ENCODE measurements at places on chromosomes 16 and 17.

- no peak for DNase-seq
Observed at GRCh38 chr17:57444682-57445450, 188.5 kb downstream of the MSI2 start.

GRCh38 chr17:82416264-82416663 is 1.9 kb upstream of the HEXD start:
- no peak for DNase-seq

DNA sequence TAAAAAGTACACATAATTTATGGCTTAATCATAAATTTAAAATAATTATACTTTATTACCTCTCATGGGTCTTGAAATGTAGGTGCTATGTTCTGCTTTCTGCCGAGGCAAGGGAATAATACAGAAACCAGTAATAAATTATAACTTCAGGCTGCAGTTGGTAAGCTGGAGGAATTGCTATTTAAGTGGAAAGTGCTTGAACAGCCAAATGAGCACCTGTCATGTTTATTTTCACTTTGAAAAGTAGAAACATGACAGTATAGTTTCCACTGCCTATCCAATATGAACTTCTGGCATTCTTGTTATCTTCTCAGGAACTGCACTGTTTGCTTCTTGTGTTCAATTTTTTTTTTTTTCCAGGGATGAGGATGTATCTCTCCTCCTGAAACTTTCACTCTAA is 146.0 kb downstream of the FTO start:
- DNase-seq = no peak

DNA sequence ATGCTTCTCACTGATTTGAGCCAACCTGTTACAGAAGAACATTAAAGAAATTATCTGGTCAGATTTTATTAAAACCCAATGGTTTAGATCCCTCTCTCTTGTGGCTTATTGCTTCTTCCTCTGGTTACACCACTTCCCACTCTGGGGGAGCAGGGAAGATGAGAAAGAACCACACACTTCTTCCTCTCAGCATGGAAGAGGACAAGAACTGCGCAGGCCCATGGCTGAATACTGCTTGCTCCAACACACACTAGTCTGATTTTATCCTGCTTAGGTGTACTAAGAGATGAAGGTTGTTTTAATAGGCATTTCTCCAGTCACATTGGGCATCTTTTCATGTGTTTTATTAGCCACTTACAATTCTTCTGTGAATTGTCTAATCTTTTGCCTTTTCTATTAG is 27.6 kb downstream of the MAP3K3 start:
- no peak for DNase-seq

DNA sequence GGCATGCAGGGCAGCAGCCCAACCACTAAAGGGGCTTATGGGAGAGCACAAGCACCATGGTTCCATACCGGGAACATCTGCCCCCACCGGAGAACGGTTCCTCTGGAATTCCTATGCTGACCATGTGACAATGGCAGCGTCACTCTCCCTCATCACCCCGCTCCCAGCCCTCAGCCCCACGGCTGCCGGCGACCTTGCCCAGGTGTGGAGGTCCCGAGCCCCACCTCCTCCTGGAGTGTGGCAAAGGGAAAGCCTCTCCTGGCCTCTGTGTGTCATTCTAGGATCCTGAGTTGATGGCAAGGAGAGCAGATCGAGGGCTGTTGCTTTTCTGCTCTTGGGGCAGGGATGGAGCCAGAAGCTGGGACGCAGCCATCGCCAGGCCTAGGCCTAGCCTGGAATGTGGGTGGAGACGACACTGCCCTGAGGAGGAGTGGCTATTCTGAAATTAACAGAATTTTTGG is 17.8 kb upstream of the RNPS1 start:
- DNase-seq = no peak

DNA sequence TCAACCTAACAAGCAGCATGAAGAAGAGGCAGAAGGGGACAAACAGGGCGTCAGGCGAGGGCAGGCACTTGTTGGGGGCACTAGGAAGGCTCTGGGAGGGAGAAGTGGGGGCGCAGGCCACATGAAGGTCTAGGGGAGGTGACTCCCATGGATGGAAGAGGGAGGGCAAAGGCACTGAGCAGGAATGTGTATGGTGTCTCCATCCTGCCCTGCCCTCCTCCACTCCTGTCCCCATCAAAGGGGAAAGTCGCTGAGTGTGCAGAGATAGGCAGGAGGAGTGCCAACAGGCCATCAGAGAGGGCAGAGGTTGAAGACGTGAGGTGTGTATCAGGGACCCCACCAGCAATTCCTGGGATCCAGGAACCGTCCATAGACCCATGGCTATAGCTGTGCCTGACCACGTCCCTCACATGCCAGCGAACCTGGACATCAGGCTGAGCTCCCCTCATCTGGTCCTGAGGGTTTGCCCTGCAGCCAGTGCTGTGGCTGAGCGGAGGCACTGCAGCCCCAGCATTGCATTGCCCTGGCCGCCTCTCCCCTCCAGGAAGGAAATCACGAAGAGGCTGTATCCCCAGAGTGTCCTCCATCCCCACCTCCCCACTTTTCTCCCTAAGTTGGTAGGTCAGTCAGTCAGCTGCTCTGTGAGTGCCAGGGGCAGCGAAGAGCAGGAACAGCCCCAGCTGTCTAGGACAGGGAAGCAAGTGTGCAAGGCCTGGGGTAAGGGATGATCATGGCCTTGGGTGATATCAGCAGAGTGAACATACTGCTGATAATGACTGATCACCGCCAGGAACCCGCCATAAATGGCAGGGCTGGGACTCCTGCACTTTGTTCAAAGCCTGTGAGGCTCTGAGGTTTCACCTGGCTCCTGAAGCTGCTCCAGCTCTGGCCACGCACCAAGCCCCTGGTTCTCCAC is 6.2 kb upstream of the CYB561 start:
- no peak for DNase-seq

DNA sequence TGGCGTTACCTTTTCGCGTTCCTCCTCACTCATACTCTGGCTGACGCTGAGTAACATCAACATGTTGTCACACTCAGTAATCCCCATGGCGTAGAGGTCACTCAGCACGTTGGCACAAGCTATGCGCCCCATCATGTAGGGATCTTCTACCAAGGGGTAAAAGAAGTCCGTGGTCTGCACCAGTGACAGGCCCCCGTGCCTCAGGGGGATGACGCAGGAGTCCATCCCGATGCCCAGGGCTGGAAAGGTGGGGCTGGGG is 596 bp downstream of the SEPHS2 start:
- DNase-seq = no peak

DNA sequence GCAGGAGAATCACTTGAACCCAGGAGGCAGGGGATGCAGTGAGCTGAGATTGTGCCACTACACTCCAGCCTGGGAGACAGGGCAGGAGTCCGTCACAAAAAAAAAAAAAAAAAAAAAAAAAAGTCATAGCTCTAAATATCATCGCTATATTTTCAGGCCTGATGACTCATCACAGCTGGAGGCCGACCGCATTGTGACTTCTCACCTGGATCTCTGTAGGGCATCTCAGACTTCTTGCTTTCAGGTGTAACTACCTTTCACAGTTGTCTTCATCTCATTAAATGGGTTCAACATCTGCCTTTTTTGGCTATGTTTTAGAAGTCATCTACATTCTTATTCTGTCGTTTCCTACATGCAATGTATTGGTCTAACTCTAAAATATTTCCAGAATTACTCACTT is 353.1 kb upstream of the MON1B start:
- no peak for DNase-seq

GRCh38 chr17:17845046-17845775 is 8.4 kb upstream of the SREBF1 start:
- no peak for DNase-seq

DNA sequence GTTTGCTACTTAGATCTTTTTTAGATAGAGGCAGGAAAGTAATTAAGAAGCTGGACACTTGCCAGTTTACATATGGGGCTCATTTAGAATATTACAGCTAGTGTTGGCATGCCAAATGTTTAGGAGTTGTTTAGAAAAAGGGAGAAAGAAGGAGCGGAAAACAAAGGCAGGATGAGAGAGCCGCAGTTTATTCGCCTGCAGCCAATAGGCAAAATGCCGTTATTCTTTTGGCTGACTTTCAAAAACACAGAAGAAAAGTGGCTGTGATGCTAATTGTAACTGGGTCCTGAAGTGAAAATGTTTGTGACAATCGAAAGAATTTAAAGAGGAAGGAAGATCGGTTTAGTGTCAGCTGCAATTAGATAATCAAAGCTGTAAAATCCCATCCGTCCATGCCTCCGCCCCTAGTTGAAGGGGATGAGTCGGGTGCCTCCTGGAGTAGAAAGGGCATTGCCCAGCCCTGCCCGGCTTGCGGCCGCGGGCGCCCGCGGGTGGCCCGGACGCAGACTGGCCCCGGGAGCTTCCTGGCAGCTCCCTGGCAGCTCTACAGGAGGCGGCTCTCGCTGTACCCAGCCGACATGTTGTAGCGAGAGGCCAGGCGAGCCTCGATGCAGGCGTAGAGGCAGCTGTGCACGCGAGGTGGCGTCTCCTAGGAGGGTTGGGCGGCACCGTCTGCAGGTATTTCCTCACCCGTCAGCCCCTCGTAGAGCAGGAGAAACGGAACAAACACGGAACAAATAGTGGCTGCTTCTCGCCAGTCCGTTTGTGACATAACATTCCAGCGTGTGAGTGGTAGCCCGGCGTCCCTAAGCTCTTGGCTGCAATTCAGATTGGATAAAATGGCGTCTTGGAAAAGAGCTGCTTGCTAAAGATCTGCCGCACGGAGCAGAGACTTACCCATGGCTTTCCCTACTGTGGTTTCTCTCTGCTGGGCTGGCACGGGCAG is 82.2 kb downstream of the TNRC6C start:
- DNase-seq = no peak

DNA sequence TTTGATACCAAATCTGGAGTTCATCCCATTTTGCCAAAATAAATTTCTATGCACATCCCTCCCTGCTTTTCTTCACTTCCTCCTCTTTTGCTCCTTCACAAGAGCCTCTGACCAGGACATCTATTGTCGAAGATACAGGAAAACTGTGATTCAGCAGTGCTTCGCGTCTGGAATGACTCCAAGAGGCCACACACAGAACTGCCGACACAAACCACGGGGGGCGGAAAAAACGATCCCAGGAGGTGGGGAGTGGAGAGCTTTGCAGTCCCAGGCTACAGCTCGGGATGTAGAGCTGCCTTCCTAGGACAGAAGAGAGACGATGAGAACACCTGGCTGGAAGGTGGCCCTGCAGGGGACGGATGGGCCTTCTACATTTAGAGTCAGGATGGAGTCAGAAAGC is 102.8 kb downstream of the XYLT1 start:
- no peak for DNase-seq

GRCh38 chr17:70181866-70182265 is 12.5 kb downstream of the KCNJ2 start:
- DNase-seq = no peak

DNA sequence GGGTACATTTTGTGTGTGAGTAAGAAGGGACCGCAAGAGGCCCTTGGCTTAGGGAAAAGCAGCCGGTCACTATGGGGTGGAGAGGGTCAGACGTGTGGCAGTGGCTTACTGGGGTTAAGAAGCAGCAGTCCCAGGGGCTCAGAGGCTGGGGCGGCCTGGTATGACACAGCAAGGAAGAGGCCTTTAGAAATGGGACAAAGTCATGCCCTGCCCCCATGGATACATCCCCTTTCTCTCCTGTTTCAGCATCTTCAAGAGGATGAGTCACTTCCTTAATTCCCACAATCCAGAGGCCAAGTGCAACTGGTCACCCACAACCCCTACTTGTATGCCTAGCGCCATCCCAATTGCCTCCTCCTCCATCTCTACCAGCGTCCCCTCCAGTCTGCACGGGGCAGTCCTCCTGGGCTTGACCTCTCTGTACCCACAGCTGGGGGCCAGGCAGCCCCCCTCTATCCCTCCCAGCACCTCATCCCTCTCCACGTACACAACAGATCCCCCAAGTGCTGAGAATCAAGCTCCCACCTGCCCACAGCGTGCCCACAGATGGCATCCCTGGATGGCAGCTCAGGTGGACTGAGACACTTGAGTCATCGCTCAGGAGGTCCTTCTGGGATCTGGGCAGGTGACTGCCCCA is 6.9 kb upstream of the EFTUD2 start:
- no peak for DNase-seq

- DNase-seq = no peak
Observed at GRCh38 chr16:919658-920050, 51.1 kb downstream of the LMF1 start.

DNA sequence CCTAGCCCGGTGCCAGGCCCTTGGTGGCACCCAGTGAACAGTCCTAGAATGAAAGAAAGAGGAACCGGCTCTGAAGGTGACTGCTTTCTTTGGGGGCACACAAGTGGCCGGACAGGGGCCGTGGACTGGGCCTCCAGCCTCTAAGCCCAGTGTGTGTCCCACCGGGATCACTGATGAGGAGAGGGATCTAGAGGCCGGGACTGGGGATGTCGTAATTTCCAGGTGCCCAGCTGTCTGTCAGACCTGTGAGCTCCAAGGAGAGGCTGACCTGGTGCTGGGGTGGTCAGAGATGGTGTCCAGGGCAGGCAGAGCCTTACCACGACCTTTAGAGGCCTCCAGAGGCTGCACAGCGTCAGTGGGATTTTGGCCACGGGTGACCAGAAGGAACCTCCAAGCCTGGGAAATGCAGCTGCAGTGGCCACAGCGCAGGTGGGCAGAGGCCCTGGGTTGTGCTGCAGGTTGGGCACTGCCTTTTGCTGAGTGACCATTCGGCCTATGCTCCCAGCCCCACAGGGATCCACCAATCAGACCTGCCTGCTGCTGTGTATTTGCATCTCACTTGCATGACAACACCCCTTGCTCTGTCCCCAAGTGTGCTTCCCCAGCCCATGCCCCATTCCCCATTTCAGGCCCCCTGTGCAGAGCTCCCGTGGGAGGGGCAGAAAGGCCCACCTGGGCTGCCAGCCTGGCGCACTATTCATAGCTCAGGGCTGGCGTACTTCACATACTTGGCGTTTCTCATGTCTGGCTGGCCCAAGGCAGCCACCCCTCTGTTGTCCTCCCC is 12.5 kb downstream of the ARHGAP23 start:
- DNase-seq = no peak

DNA sequence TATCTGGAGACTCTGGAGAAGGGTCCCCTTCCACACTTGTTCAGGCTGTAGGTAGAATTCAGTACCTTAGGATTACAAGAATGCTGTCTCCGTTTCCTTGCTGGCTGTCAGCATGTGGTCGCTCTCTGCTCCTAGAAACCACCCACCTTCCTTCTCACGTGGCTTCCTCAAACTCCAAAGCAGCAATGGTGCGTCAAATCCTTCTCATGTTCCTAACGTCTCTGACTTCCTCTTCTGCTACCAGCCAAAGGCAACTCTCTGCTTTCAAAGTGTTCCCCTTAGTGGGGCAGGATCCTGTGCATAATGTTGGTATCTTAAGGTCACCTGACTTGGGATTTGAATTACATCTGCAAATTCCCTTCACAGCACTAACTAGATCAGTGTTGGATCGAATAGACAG is 30.9 kb upstream of the DYNLRB2 start:
- DNase-seq = no peak

GRCh38 chr16:19711643-19712042 is 6.4 kb downstream of the KNOP1 start:
- DNase-seq = no peak

GRCh38 chr17:58120195-58120822 is 27.9 kb upstream of the OR4D1 start:
- no peak for DNase-seq

- DNase-seq = no peak
Observed at GRCh38 chr16:48525201-48526057, 84.6 kb downstream of the N4BP1 start.

Data from activated CD4-positive, CD25-positive, alpha-beta regulatory T cell treated with anti-CD3 and anti-CD28 coated beads, Interleukin-2, amount 50 U/mL, for 16 hours (primary cell).